NCI-H2081 (cell line): ENCODE measurements at places on chromosomes 12 and 14.

- no peak for DNase-seq
These were observed 276.4 kb downstream of the DPF3 start for GRCh38 chr14:72617391-72618031.

GRCh38 chr12:6345319-6346091 is 3.6 kb upstream of the TNFRSF1A start:
- no peak for DNase-seq

DNA sequence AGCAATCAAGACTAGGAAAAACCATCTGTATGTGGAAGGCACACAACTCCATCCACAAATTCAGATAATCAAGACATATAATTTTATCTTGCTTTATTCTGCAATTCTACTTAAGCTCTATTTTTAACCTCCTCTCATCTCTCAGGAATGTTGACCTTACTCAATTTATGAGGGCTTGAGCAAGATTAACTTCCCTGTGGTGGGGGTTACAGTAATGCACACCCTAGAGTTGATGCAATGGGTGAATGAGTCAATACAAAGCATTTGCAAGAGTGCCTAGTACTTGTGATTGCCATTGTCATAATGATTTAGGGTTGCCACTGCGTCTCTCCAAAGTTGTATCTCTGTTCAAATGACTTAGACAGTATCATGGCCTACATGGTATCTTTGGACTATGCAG is 1598.4 kb upstream of the TMEM132C start:
- no peak for DNase-seq

- no peak for DNase-seq
These were observed 54.6 kb upstream of the PTGR2 start for GRCh38 chr14:73796893-73797542.

DNA sequence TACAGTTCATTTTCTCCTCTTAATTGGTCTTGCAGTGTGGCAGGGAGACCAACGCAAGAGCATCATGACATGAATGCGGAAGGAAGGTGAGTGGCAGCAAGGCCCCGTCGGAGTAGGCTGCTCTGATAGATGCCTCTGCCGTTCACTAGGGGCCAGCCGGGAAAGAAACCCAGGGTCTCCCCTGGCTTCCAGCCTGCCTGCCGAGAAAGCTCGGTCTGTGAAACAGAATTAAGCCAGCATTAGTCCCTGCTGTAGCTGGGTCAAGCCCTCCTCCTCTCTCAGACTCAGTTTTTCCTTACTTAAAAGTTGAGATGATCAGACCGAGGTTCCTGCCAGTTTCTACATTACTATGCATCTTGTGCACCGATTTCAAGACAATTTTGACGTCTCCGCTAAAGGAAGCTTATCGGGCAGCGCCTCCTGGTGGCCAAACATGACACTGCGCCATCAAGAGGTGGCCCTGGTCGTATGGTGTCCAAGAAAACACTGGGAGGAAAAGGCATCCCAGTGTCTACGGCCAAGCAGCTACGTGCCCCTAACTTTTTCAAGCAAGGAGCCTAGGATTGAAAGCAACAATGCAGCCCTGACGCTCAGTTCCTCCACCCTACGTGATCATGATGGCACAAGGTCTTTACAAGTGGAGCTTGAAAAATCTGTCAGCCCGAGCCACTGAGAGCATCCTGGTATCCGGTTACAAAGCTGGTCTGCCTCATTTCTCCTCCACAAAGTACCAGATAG is 131.6 kb downstream of the KSR2 start:
- DNase-seq = peak; percentile 56

- DNase-seq = no peak
These were observed 24.2 kb downstream of the CCDC92 start for GRCh38 chr12:123948401-123948795.

DNA sequence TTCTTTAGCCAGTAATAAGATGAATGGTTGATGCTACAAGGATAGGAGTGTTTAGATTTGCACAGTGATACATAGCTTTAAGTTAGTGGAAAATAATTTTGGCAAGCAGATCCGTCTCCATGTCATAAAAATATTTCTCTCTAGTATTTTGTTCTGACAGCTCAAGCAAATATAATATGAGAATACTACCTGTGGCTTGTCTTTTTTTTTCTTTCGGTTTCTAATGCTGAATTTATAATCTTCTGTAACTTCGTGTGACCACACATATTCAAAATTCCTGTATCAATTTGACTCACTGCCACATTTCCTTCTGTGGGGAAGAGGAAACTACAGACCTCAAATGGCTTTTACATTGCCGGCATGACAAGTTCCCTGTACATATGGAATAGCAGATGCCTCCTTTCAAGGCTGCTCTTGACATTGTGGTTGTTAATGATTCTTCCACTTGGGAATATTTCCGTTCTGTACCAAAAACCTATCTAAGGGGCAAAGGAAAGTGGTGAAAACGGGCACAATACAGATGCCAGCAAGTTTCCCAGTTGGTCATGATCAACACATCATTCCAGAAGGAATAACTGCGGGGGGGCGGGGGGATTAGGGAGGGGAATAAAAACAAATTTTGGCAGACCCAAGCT is 103.6 kb upstream of the CCDC91 start:
- no peak for DNase-seq

- no peak for DNase-seq
These were observed 223.5 kb downstream of the MSRB3 start for GRCh38 chr12:65501935-65502334.

GRCh38 chr14:82905762-82906161 is 1372.1 kb upstream of the SEL1L start:
- no peak for DNase-seq

DNA sequence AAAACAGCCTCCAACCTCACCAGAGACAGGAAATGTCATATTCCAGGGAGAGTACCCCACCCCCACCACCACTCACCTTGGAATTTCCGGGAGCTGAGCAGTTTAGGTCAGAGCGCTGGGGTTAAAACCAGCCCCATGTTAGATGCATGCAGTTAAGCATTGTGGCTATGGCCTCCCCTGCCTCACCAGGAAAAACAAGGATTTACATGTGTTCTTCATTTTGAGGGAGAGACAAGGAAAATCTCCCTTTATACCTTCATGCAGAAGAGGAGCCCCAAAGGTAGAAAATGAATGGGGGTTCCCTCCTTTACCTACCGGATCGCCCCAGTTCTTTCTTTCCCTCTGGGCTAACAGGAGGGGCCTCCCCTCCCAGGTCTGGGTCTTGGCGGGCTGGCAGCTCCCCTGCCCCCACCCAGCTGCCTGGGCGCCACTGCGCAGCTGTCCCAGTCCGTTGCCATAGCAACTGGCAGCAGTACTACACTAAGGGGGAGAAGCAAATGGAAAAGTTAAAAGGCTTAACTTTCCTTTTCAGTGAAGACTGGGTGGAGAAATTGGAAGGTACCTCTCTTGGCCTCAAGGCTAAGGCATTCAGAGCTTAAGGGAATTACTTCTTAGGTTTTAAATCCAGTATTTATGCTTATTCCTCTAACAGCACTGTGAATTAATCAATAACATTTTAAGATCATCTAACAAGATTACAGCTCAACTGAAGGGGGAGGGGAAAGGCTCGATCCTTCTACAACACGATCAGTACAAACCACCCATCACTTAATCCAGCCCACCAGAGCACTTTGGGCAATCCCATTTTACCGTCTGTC is 20.5 kb downstream of the CBX5 start:
- DNase-seq = peak; percentile 90
